ENCODE measurements at places on chromosomes 5 and 9. TPM values are rescaled to one million over a fixed set of nuclear protein-coding genes. Genes with fewer than 3 reads are reported as not detected.

Gene LCN15
- total RNA-seq: not detected

Gene EFNA5
- not detected for total RNA-seq

DNA sequence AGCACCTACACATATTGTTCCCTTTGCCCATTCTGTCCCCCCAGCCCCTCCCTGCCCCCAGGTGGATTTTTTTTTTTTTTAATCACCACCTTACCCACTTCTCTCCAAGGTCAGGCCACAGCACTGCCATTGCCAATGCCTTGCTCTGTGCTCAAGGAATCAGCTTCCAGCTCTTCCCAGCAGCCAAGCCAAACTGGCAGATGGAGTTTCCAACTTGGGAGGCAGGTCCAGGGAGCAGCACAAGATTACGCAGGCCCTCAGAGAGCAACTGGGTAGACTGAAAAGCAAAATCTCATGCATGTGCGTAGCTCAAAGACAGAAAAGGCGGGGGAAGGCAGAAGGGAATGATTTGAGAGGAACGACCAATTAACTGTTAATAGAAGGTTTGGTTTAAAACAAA lies 15.1 kb downstream of the GRHPR start:
- peaks cover 2% of the 10 kb centered on the region for H3K4me1 ChIP-seq
- no peaks in the 10 kb centered on the region for H3K27me3 ChIP-seq
- no peak for DNase-seq
- H3K4me3 ChIP-seq: no peak overlapping the region

Gene DRD1
- total RNA-seq: not detected

Gene SHC3
- not detected for total RNA-seq

DNA sequence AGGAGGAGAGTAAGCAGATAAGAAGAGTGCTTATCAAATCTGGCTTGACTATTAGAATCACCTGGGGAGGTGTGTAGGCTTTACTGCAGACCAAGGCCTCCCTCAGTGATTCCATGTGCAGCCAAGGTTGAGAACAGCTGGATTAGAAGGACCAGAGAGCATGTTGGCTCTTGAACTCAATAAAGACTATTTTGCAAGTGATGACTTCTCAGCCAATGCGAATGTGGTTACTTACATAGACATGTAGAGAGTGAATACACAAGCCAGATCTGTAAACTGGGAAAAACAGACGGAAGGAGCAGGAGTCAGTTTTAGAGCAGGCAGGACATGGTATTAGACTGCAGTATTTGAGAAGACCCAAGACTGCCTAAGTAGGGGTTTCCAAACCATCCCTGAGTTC lies 48.5 kb downstream of the MAMDC2 start:
- DNase-seq: no peak
- H3K36me3 ChIP-seq: no peaks in the 10 kb centered on the region
- no peak overlapping the region for H3K27ac ChIP-seq
- no peaks in the 10 kb centered on the region for H3K4me1 ChIP-seq

DNA sequence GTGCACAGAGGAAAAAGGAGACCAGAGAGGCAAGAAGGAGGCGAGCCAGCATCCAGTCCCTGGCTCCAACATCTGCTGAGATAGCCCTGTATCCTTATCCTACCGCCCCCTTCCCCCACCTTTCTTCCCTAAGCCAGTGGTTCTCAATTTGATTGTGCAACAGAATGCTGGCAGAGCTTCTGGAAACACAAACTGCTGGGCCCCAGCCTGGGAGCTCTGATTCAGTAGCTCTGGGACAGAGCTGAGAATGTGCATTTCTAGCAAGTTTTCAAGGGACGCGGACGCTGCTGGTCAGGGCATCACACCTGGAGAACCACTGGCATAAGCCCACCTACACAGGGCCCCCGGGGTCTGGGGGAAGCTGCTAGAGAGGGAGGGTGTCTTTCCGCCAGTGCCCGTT lies 21.1 kb downstream of the AK8 start:
- peaks cover 7% of the 10 kb centered on the region for H3K4me1 ChIP-seq
- no peaks in the 10 kb centered on the region for H3K36me3 ChIP-seq
- no peak overlapping the region for H3K27ac ChIP-seq

- DNase-seq: peak; percentile 34
- peaks cover 3% of the 10 kb centered on the region for H3K4me1 ChIP-seq
- no peaks in the 10 kb centered on the region for H3K36me3 ChIP-seq
- H3K27me3 ChIP-seq: peaks cover 81% of the 10 kb centered on the region
- H3K27ac ChIP-seq: no peak overlapping the region
Measured at GRCh38 chr5:135193213-135194125, 159.4 kb upstream of the PITX1 start.

Gene GRM6
- total RNA-seq: not detected

DNA sequence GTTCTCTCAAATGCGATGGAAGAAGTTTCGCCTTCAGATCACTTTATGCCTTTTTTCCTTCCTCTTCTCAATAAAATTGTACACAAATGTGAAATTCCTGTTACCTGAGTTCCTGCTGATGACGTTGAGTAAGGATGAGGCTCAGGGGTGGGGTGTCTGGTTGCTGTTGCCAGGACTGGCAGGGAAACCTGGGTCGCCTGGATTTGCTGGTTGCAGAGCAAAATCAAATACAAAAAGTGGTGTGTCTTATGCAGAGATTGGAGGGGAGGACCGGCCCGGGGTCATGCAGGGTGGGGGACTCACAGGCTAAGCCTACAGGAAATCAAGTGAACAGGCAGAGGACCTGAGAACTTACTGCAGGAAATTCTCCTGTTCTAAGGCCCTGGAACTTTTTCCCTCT lies 39.2 kb downstream of the ANXA2R start:
- no peak overlapping the region for H3K4me3 ChIP-seq
- no peak overlapping the region for H3K27ac ChIP-seq
- DNase-seq: no peak
- H3K36me3 ChIP-seq: peaks cover 2% of the 10 kb centered on the region

Gene MEF2C
- 0.19 TPM for total RNA-seq

GRCh38 chr9:106707291-106707690 lies 155.7 kb upstream of the ZNF462 start:
- DNase-seq: no peak
- no peak overlapping the region for H3K4me3 ChIP-seq
- H3K4me1 ChIP-seq: no peaks in the 10 kb centered on the region
- H3K27ac ChIP-seq: no peak overlapping the region

Gene SPINK6
- not detected for total RNA-seq

Gene PCDHA10
- not detected for total RNA-seq

DNA sequence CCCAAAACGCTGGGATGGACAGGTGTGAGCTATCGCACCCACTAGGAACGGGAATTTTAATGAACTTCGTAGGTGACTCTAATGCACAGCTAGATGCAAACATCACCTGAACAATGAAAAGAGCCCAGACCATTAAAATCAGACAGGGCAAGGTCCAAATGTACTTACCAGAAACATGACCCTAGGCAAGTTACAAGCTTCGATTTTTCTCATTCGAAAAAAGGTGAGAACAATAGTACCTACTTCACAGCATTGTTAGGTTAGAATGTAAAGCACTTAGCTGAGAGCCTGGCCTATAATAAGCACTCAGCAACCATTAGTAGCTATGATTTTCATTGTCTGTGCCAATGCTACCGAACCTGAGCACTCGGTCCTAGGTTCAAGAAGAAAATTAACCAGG lies 5.8 kb upstream of the KLHL3 start:
- no peak overlapping the region for H3K4me3 ChIP-seq
- H3K27me3 ChIP-seq: no peaks in the 10 kb centered on the region
- H3K27ac ChIP-seq: no peak overlapping the region
- DNase-seq: no peak
- H3K36me3 ChIP-seq: peaks cover 5% of the 10 kb centered on the region
- peaks cover 6% of the 10 kb centered on the region for H3K4me1 ChIP-seq

GRCh38 chr5:178123966-178124925 lies 6.6 kb upstream of the RMND5B start:
- peaks cover 9% of the 10 kb centered on the region for H3K4me1 ChIP-seq
- no peak for DNase-seq
- H3K36me3 ChIP-seq: no peaks in the 10 kb centered on the region
- no peak overlapping the region for H3K4me3 ChIP-seq

- H3K4me1 ChIP-seq: no peaks in the 10 kb centered on the region
- no peaks in the 10 kb centered on the region for H3K36me3 ChIP-seq
- H3K4me3 ChIP-seq: no peak overlapping the region
- H3K27me3 ChIP-seq: no peaks in the 10 kb centered on the region
Measured at GRCh38 chr9:18499062-18499461, 25.1 kb downstream of the ADAMTSL1 start.

- H3K4me3 ChIP-seq: no peak overlapping the region
- DNase-seq: no peak
- peaks cover 18% of the 10 kb centered on the region for H3K36me3 ChIP-seq
- H3K4me1 ChIP-seq: peaks cover 3% of the 10 kb centered on the region
Measured at GRCh38 chr5:75405296-75405695, 68.3 kb downstream of the HMGCR start.

Gene SH3TC2
- not detected for total RNA-seq

- H3K27ac ChIP-seq: no peak overlapping the region
- H3K4me3 ChIP-seq: no peak overlapping the region
- H3K27me3 ChIP-seq: peaks cover 7% of the 10 kb centered on the region
- no peak for DNase-seq
Measured at GRCh38 chr5:31366941-31367340, 165.0 kb downstream of the DROSHA start.

Gene TLX3
- not detected for total RNA-seq

- H3K36me3 ChIP-seq: no peaks in the 10 kb centered on the region
- H3K27ac ChIP-seq: no peak overlapping the region
- no peaks in the 10 kb centered on the region for H3K4me1 ChIP-seq
- DNase-seq: no peak
Measured at GRCh38 chr9:126758916-126759585, 45.8 kb upstream of the ZBTB43 start.

DNA sequence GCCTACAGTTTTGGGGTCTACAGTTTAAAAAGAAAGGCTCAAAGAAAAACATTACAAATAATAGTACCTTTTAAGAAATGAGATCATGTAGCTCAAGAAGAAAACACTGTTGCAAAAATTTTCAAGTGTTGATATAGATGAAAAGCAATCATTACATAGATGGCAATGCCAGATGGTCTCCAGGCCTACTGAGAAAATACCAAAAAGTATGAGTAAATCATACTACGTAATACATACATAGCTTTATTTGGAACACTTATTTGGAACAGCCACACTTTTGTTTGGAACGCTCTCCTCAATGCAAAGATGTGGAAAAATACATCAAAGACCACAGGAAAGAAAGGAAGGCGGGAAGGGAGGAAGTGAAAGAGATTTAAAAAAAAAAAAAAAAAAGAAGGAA lies 44.1 kb downstream of the MARCHF11 start:
- DNase-seq: no peak
- H3K36me3 ChIP-seq: no peaks in the 10 kb centered on the region
- H3K4me3 ChIP-seq: no peak overlapping the region
- H3K4me1 ChIP-seq: no peaks in the 10 kb centered on the region

DNA sequence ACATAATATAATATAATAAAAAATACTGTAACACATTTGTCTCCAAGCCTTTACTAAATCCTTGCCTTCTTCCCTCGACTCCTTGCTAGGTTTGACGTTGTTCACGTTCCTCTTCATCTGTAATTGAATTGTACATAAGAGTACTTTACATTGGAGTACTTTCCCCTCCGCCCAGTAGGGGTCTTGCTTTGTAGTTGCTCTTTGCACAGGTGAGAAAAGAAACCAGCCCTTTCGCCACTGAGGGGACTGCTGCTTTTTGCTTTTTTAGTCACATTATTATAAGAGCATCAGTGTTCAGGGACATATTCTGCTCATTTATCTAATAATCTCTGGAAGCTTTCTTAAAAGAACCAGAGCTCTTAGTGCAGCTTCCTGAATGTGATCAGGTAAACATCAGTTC lies 115.0 kb downstream of the CETN3 start:
- no peak overlapping the region for H3K4me3 ChIP-seq
- no peak for DNase-seq
- no peaks in the 10 kb centered on the region for H3K36me3 ChIP-seq
- no peak overlapping the region for H3K27ac ChIP-seq

Gene PDCD1LG2
- 3.2 TPM for total RNA-seq

Gene ALDH1B1
- 13.5 TPM for total RNA-seq

DNA sequence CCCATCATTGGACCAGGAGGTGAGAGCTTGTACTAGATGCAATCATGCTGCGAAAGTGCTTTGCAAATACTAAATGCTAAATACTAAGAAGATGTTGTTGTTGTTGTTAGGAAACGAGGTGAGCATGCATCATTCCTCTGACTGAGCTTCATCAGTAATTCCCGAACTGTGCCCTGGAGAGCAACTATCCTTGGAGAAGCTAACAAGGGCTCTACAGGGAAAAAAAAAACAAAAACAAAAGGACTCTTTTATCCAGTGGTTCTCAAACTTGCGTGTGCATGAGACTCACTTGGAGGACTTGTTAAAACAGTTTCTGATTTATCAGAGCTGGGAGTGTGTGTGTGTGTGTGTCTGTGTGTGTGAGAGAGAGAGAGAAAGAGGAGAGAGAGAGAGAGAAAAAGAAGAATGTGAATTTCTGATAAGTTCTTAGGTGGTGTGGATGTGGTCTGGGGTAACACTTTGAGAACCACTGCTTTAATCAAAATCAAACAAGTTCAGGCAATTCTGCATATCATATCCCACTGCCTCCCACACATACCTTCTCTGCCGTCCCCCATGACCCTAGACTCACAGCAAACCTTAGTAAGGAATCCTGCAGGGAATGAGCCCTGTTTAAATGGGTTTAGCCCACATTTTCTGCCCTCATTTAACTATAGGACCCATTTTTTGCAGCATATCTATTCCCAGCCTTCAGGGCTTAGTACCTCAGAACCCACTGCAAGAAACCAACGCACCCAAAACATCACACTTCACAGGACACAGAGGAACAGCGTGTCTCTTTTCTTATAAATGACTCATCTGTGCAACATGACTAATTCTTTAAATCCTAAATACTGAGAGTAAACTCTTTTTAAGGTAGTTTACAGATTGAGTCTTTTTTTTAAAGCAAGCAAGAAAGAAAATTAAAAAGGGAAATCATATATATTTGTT lies 48.9 kb downstream of the PDE6A start:
- H3K36me3 ChIP-seq: no peaks in the 10 kb centered on the region
- peaks cover 30% of the 10 kb centered on the region for H3K27me3 ChIP-seq
- DNase-seq: peak; percentile 67
- peaks cover 24% of the 10 kb centered on the region for H3K4me1 ChIP-seq

- no peak overlapping the region for H3K4me3 ChIP-seq
- DNase-seq: no peak
- H3K27me3 ChIP-seq: peaks cover 3% of the 10 kb centered on the region
- no peak overlapping the region for H3K27ac ChIP-seq
Measured at GRCh38 chr9:2215921-2216441, 200.8 kb downstream of the SMARCA2 start.

DNA sequence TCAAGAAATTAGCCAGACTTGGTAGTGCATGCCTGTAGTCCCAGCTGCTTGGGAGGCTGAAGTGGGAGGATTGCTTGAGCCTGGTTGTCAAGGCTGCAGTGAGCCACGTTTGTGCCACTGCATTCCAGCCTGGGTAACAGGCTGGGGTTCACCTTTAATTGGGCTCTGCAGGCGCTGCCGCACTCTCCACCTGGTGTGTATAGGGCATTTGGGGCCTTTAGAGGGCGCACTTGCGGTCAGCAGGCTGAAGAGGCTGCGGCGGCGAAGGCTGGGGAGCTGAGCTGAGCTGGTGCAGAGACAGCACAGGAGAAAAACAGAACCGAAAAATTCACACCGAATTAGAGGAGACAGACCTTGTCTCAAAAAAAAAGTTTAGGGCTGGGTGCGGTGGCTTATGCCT lies 31.2 kb downstream of the CDK7 start:
- no peak overlapping the region for H3K4me3 ChIP-seq
- no peaks in the 10 kb centered on the region for H3K4me1 ChIP-seq
- no peak for DNase-seq

Data from activated CD8-positive, alpha-beta memory T cell treated with anti-CD3 and anti-CD28 coated beads, Interleukin-2, amount 10 ng/mL, durations not matched to agents 7 days and 5 days (primary cell).